ENCODE measurements at places on chromosomes 3 and 15.

DNA sequence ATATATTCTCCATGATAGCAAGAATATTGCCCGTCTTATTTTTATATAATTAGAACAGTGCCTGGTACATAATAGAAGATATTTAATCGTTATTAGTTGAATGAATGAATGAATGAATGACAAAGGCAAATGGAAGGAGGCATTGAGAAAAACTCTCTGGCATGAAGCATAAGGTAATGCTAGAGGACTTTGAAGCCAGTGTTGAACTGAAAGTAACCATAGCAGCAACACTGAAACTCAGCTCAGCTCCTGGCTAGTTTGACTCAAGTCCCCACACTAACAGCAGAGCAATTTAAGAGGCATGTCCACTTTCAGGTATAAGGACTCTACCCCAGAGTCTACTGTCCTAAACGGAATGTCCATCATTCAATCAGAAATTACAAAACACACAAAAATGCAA, 227.0 kb downstream of the CPNE4 start:
- DNase-seq: no peak

- no peak for DNase-seq
Observed at GRCh38 chr3:48222616-48223513, at the start of gene CAMP. Gene CAMP, plus strand, starts transcription at chr3:48223495. Its CDS starts 17 bp downstream, at chr3:48223512.

DNA sequence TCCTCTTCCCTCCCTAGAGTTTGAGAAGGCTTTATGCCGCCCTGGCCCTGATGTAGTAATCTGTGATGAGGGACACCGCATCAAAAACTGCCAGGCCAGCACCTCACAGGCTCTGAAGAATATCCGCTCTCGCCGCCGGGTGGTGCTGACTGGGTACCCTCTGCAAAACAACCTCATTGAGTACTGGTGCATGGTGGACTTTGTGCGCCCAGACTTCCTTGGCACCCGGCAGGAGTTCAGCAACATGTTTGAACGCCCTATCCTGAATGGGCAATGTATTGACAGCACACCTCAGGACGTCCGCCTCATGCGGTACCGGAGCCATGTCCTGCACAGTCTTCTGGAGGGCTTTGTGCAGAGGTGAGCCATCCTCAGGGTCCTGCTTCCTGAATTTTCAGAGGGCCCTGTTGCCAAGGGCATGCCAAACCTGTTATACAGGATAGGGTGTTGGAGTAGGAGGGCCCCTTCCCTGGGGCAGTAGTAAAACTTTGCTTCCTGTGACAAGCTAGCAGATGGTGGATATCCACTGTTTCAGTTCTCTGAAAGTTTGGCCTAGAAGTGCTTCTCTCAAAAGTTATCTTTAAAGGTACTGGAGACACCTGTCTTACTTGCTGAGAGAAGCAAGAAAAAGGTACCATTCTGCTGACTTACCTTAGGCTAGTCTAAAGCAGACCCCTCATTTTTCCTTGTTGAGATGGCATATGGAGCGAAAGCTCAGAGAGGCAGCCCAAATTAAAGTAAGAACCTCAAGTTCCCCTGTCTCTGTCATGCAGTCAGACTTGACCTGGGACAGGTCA, 33.7 kb upstream of the TEX264 start:
- DNase-seq: no peak

- no peak for DNase-seq
Observed at GRCh38 chr15:26867200-26868007, 542 bp downstream of the GABRA5 start.

- DNase-seq: no peak
Observed at GRCh38 chr3:172709774-172710663, 848 bp downstream of the NCEH1 start.

- DNase-seq: no peak
Observed at GRCh38 chr3:58651276-58651675, 15.3 kb downstream of the FAM3D start.

- DNase-seq: no peak
Observed at GRCh38 chr15:23038726-23039142, 635 bp downstream of the TUBGCP5 start.

GRCh38 chr3:2921903-2922302, 188.3 kb downstream of the IL5RA start:
- no peak for DNase-seq

DNA sequence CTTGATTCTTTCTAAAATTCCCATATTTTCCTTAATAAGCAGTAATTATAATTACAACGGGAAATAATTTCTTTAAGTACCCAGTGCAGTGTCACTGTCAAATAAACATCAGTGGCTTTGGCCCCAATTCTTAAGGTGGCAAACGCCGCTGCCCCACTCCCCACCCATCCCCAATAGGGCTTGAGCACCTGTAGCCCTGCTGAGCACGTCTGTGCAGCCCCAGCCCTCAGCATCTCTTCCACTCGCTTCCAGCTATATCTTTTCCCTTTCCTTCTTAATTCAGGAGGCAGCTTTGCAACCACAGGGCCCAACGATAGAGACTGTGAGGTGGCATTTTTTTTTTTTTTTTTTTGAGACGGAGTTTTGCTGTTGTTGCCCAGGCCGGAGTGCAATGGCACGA, 9.0 kb downstream of the PPM1M start:
- no peak for DNase-seq

DNA sequence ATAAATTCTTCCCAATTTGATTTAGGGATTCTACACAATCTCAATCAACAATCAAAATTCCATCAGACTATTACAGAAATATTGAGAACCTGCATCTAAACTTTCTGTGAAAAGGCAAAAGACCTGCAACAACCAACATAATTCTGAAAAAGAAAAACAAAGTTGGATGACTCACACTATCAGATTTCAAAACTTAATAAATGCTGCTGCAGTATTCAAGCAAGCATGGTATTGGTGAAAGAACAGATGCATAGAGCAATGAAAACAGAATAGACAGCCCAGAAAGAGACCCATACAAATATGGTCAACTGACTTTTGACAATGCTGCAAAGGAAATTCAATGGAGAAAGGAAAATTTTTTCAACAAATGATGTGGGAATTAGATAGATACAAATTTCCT, 477.1 kb upstream of the NR2F2 start:
- DNase-seq: no peak

- DNase-seq: no peak
Observed at GRCh38 chr15:68025835-68026424, 28.2 kb upstream of the PIAS1 start.

DNA sequence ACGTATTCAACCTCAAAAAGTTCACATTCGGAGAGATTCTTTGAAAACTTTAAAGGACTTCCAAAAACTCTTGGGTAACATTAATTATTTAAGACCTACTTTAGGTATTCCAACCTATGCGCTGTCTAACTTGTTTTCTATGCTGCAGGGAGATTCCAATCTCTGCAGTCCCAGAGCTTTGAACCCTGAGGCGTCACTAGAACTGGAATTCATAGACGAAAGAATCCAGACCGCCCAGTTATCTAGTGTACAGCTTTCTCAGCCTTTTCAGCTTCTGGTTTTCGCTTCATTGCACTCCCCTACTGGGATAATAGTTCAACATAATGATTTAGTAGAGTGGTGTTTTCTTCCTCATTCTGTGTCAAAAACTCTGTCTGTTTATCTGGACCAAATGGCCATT, 711.3 kb downstream of the ROBO1 start:
- DNase-seq: no peak

DNA sequence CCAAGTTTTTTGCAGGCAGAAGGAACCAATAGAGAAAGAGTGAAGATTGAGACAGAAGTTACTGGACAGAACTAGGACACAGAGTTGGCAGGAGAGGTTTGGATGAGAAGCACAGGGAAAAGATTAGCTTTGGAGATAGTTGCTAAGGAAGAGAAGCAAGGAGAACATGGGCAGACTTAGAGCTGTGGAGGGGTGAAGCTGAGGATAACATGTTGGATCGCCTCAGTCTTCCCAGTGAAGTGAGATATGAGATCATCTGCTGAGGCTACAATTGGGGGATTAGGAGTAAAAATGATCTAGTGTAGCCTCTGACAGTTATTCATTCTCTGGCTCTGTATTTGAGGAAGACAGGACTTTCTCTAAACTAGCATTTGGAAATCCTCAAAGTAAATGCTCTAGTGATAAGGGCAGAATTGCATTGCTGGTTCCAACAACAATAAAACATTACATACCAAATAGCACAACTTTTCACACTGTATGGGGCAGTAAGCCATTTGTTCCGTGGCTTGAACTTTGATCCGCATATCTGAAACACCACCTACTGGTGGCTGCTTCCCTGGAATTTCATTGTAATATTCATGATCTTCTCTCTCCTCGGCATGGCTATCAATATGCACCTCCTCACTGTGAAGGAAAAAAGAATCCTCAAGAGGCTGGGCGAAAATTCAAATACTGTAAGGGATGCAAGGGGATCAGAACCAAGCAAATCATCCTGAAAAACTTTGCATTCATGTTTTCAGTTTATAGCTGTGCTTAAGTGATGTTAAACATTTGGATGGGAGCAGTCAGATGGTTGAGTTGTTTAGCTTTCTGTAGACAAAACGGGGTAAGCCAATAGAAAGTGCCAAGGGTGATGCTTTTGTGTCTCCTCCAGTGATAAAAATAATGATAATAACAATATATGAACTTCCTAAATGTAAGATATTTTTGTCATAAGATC, 22.2 kb upstream of the EID1 start:
- DNase-seq: no peak

GRCh38 chr3:98962189-98962930, 60.9 kb upstream of the DCBLD2 start:
- no peak for DNase-seq

DNA sequence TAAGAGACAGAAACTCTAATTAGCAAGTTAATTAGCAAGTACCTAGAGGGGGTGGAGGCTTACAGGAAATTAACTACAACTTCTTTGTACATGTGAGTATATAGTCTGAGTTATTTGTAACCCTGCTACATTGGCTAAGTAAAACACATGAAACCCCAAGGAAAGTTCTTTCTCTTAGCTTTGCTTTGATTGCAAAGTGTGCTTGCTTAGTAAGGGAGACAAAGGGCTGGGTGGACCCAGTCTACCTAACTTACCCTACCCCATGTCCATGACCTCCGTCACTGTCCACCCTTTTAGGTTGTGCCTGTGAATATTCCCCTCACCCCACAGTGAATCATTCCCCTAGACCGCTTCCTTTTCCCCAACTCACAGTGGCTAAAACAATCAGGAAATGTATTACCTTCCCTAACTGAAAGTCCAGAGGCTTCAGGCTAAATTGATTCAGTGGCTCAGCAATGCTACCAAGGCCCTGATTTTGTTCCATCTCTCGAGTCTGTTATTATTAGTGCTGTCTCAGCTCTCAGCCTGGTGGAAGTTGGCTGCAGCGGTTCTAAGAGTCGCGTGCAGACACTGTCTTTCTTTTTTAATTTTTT, 31.1 kb upstream of the RYR3 start:
- no peak for DNase-seq

DNA sequence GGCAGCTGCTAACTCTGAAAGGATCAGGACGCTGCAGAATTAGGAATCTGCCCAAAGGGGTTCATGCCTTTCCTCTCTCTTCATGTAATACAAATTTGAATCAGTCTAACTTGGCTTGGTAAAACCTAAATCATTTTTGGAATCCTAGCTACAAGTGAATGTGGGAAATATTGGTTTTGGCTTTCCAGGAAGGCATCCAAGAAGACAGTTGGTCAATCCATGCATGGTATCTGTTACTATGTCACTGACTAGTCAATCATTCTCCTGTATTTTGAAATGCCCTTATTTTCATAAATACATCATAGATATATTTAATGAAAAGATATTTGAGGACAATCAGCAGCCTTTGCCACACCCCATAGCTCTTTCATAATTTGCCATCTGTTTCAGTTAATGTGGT, 7.5 kb upstream of the PLS1 start:
- no peak for DNase-seq

- DNase-seq: no peak
Observed at GRCh38 chr3:42946050-42946449, 33.1 kb upstream of the GASK1A start.

GRCh38 chr3:71857956-71858355, 73.0 kb upstream of the PROK2 start:
- no peak for DNase-seq

DNA sequence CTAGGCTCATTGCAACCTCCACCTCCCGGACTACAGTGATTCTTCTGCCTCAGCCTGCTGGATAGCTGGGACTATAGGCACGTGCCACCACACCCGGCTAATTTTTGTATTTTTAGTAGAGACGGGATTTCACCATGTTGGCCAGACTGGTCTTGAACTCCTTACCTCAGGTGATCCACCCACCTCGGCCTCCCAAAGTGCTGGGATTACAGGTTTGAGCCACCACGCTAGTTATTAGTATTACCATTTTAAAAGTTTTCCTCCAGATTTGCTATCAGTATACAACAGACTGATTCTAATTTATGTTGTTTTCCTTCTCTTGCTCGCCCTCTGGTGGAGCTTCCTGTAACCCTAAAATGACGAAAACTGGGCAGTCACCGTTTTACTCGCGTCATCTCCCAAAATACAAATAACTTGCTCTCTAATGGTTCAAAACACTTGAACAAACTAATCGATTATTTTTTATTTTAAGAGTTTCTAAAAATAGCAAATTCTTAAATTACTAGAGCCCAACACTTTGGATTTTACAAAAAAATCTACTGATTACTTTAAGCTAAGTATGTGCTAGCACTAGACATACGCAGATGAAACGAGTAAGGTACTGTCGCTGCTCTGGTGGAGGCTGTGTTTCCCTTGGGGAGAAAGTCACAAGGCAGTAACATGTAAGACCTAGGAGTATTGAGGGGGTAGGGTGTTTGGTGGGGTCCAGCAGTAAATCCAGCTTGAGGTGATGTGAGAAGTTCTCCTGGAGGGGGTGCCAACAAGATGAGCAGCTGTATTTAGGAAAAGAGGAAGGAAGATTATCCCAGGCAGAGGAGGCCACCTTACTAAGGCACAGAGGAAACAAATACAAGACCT, 203.3 kb downstream of the MBNL1 start:
- no peak for DNase-seq

GRCh38 chr15:39573844-39574243, 7.0 kb upstream of the THBS1 start:
- DNase-seq: no peak

GRCh38 chr3:156792945-156793344, 33.2 kb upstream of the LEKR1 start:
- no peak for DNase-seq
